ENCODE measurements at places on chromosomes 2 and 18. TPM values are rescaled to one million over a fixed set of nuclear protein-coding genes. Genes with fewer than 3 reads are reported as not detected.

IL18R1 gene
- 3.0 TPM for total RNA-seq

CXCR4 gene
- total RNA-seq, result 167 TPM

WNT10A gene
- total RNA-seq, result not detected

KLHL41 gene
- 0.15 TPM for total RNA-seq

PLCL1 gene
- 10.7 TPM for total RNA-seq

CYP27A1 gene
- 18.2 TPM for total RNA-seq

DPP4 gene
- 69.3 TPM for total RNA-seq

ASAP2 gene
- total RNA-seq, result 52.3 TPM

COL5A2 gene
- total RNA-seq, result 151 TPM

SERPINB13 gene
- not detected for total RNA-seq

NRP2 gene
- 17.3 TPM for total RNA-seq

UGT1A4 gene
- total RNA-seq, result not detected

PSTPIP2 gene
- 7.4 TPM for total RNA-seq

RGPD8 gene
- 16.3 TPM for total RNA-seq

OTOS gene
- not detected for total RNA-seq

ADAM17 gene
- 63.7 TPM for total RNA-seq

TUBA4B gene
- total RNA-seq, result not detected

PLCD4 gene
- total RNA-seq, result 0.97 TPM

IL37 gene
- not detected for total RNA-seq

RAB17 gene
- not detected for total RNA-seq

ANKRD12 gene
- total RNA-seq, result 28.7 TPM

SH2D6 gene
- 0.32 TPM for total RNA-seq

LOXL3 gene
- total RNA-seq, result 4.4 TPM

ATP6V1C2 gene
- not detected for total RNA-seq

RND3 gene
- 64.4 TPM for total RNA-seq

GKN2 gene
- not detected for total RNA-seq

PIKFYVE gene
- 28.4 TPM for total RNA-seq

RFTN2 gene
- total RNA-seq, result 5.5 TPM

NEURL3 gene
- total RNA-seq, result 0.15 TPM

GPN1 gene
- total RNA-seq, result 59.3 TPM

BMP10 gene
- not detected for total RNA-seq

POTEI gene
- total RNA-seq, result under 0.01 TPM

CLEC4F gene
- total RNA-seq, result not detected

DSG1 gene
- total RNA-seq, result not detected

SOX11 gene
- under 0.01 TPM for total RNA-seq

FABP1 gene
- total RNA-seq, result not detected

CYP27C1 gene
- total RNA-seq, result not detected

NTSR2 gene
- total RNA-seq, result not detected

PRPF40A gene
- 141 TPM for total RNA-seq

ZNF385B gene
- not detected for total RNA-seq

LRPPRC gene
- 69.8 TPM for total RNA-seq

CNGA3 gene
- not detected for total RNA-seq

LOXHD1 gene
- not detected for total RNA-seq

BBS5 gene
- total RNA-seq, result 5.0 TPM

TSHZ1 gene
- total RNA-seq, result 3.0 TPM

UPP2 gene
- total RNA-seq, result not detected

CYP20A1 gene
- 34.4 TPM for total RNA-seq

TGFA gene
- total RNA-seq, result not detected

CERS6 gene
- 13.4 TPM for total RNA-seq

PTPN18 gene
- total RNA-seq, result 13.3 TPM

PRKAG3 gene
- total RNA-seq, result not detected

GPBAR1 gene
- 0.15 TPM for total RNA-seq

SCG2 gene
- total RNA-seq, result 0.15 TPM

LDLRAD4 gene
- 0.65 TPM for total RNA-seq

GCG gene
- total RNA-seq, result not detected

DYNAP gene
- total RNA-seq, result not detected

CD8B gene
- not detected for total RNA-seq

PPP1R1C gene
- not detected for total RNA-seq

All from epithelial cell of umbilical artery (primary cell).